ENCODE measurements at places on chromosomes 12 and 14.

DNA sequence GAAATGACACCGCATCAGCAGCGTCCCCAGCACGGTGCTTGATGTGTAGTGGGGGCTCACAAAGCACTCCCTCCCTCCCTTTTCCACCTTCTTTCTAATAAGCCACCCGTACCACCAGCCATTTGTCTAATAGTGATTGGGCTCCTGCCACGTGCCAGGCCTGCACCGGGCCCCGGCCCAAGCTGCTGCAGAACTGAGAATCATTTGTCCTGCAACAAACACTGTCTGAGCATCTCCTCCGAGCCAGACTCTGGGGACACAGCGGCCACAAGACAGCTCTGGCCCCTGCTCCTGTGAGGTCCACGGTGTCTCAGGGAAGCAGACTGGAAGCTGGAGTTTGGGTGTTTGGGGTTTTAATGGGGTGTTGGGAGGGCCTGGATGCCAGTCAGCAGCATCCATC is 43.9 kb downstream of the MVK start:
- DNase-seq = no peak

DNA sequence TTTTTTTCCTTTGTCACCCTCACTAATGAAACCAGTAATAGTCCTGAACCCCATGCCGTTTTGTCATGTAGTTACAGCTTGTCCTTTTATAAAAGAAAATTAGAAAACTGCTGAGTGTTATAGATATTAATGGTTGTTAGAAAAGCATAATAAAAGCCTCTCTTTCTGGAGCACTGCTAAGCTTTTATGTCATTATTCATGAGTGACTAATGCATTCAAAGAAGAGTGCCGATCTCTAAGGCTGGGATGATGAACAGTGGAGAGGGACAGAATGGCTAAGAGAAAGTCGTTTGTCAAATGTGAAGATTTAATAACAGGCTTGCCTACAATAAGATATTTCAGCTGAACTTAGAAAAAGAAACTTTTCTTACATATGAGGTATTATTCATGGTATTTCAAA is 121.6 kb downstream of the MGAT4C start:
- DNase-seq = no peak

GRCh38 chr14:38838049-38838978 is 264.7 kb downstream of the SEC23A start:
- no peak for DNase-seq

DNA sequence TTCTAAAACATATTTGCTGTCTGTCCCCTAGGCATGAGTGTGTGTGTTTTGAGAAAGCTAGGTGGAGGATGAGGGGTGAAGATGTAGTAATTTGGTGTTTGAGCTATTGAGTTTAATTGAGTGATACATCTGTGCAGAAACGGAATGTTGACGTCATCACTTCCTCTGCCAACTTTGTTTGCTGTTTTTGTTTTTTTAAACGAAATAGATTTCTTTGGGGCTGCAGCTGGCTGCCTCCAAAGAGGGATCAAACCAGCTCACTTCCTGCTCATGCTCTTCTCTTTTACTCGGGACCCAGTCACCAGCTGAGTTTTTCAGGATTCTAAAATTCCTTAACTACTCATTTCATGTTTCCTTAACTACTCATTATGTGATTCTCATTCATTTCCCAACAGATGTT is 19.5 kb upstream of the CRACR2A start:
- no peak for DNase-seq

DNA sequence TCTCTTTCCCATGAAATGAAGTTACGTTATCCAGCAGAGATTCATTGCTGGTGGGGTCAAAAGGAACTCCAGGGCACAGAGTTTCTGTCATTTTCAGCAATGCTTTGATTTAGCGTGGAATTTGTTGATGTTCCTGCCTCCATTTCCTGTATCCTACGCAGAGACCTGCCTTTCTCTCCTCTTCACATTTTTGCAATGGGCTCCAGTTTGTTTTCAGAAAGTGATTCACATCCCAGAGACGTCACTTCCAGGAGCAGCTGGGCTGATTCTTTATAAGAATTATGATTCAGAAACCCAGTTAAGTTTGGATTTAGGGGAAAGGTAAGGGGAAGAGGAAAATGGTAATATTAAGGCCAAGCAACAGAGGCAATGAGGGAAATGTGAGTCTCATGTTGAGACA is 11.6 kb downstream of the RNASE10 start:
- no peak for DNase-seq

DNA sequence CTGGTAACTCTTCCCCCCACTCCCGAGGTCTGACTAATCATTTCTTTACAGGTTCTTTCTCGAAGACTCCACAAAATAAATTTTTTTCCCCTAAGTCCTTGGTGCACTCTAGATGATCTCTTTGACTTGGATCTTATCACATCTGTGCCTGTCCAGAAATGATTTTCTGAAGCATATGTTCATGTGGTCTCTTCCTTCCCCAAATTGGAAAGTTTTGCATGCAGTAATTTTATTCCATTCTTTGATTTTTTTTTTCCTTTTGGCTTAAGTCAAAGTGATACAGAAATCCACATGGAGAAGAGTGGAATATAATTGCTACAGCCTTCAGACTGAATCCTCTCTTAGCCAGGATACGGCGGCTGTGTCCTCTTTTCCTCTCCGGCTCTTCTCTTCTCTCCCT is 213.3 kb downstream of the BMP4 start:
- DNase-seq = no peak

DNA sequence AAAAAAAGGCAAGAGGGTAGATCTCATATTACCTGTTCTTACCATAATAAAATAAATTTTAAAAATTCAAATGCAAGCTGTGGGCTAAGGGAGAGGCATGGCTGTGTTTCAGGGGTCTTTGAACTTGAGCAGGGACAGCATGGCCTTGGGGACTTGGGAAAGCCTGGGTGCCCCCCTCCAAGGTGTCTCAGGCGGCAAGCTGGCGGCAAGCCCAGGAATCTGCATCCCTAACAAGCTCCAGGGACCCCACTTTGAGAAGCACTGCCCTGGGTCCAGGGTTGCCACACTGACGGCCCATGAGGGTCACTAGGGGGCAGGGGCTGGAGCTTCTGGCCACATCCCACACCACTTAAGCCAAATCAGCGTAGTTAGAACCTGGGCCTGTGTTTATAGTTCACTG is 193.8 kb downstream of the SLC15A4 start:
- DNase-seq = no peak

DNA sequence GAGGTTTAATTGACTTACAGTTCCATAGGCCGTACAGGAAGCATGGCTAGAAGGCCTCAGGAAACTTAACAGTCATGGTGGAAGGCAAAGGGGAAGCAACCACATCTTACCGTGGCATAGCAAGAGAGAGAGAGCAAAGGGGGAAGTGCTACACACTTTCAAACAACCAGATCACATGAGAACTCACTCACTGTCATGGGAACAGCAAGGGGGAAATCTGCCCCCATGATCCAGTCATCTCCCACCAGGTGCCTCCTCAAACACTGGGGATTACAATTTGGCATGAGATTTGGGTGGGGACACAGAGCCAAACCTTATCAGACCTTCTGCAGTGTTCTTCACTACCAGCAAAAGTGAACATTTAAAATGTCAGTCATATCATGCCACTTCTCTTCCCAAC is 58.9 kb downstream of the USP15 start:
- DNase-seq = no peak

GRCh38 chr12:132302466-132303358 is 26.7 kb downstream of the GALNT9 start:
- no peak for DNase-seq

DNA sequence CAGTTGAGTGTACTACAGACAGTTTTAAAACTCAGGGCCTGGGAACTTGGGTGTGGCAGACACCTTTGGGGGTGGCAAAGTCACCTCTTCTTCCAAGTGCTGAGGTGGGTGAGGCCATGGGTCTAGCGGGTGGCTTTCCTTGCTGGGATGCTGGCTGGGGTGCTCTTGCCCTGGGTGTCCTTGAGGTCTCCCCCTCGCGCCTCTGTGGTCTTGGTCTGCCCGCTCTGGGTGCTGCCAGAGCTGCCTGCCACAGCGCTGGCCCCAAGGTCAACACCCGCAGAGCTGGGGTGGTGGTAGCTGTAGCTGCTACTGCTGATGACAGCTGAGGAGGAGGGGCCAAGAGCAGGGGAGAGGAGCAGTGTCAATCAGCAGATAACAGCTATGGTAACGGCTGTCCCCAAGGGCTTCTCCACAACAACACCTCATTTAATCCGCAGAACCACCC is 6.8 kb downstream of the KRT74 start:
- peak; percentile 36 for DNase-seq

DNA sequence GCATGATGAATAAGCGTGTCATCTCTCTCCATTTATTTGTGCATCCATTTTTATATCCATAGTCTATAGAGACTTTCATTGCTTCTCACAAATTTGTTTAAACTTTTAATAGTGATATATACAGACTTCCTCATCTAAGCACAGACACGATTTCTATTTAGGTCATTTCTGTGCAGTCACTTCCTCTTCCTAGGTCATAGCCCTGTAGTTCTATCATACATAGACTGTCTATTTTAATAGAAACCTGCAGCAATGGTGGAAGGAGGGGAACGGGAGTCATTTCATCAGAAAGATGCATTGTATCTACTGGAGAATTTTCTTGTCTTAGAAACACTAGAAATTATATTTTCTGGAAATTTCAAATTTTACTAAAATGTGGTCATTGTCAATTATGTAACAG is 133.4 kb upstream of the FGD4 start:
- DNase-seq = no peak

DNA sequence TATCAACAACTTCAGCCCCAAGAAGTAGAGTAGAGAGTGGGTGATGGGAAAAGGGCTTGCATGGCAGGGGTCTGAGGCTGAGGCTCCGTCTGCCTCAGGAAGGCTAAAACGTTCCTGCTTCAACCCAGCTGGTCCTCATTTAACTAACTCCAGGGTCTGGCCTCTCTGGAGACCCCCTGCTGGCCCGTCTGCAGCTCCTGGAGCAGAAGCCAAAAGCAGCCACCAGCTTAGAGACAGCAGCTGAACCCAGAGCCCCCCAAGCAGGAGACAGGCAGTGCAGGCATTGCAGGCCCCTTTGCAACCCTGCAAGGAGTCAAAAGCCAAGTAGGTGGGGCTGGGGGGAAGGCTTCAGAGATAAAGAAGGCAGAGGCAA is 25.1 kb upstream of the LTBP2 start:
- no peak for DNase-seq

- DNase-seq = no peak
Observed at GRCh38 chr12:70724444-70724843, 87.2 kb upstream of the PTPRB start.

DNA sequence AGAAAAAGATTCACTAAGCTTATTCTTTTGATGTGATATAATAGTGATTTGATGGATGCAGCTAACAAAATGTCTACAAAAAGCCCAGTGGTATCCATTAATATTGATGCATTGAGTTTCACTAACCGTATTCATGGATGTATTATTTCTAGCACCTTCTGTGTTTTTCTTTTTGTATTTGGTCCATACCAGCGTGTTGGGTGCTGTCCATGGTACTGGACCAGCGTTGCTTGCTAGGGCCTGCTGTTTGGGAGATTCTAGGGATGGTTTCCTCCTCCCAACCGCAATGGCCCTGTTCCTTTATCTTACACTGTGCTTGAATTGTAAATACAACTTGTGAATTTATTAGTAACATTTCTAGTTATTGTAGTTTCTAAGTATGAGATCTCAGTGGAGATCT is 31.7 kb downstream of the ANO4 start:
- DNase-seq = no peak

GRCh38 chr14:73227812-73228781 is 9.2 kb upstream of the PAPLN start:
- DNase-seq = no peak

DNA sequence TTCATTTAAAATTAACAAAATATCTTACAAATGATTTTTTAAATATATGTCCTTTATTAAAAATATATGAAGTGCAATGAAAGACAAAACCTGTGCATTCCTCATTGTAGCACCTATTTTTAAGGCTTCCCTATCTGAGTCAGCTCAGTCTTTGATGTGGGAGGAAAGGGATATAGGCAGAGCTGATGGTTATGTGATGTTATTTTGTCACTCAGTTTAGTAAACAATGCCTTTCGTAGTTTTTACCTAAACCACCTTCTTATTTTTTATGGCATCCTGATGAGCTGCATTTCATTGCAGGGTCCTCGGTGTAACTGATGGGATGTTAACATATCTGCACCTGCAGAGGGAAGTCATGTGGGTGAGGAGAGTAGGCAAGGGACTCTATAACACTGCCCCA is 58.9 kb upstream of the FRMD6 start:
- DNase-seq = no peak

GRCh38 chr12:40727774-40728483 is 35.7 kb downstream of the CNTN1 start:
- DNase-seq = no peak

DNA sequence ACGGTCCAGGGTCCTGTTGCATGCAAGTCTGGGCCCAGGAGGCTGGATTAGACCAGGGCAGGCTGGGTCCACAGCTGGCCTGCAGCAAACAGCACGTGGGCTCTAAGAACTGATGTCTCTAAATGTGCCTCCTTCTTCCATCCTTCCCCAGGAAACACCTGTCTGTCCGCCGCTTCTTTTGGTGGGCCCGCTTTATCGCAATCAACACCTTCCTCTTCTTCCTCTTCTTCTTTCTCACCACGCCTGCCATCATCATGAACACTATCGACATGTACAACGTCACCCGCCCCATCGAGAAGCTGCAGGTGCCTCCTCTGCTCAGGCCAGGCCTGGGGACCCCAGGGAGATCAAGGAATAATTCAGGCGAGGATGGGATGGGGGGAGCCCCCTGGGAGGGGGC is 28.3 kb downstream of the NGB start:
- DNase-seq = no peak

DNA sequence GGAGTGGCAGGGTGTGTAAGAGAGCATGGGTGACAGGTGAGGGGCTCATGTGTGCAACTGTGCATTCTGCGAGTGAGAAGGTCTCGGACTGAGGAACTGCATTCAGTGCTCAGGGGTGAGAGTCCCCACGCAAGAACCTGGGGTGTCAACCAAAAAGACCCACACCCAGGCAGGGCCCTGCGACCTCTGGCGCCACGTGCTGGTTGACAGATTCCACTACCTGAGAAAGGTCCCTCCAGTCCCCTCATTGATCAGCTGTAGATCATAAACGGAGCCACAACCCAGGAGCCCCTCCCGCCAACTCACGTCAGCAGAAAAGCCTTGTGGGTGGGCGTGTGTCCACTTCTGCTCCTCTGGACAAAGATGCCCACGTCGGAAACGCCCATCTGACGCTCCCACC is 98.7 kb downstream of the ASCL4 start:
- no peak for DNase-seq
